ENCODE measurements at places on chromosomes 16 and 17. TPM values are rescaled to one million over a fixed set of nuclear protein-coding genes. Genes with fewer than 3 reads are reported as not detected.

GRCh38 chr17:46788796-46789195 is 29.7 kb downstream of the WNT3 start:
- no peak for DNase-seq

GRCh38 chr17:75111777-75112335 is 2.1 kb downstream of the ARMC7 start:
- DNase-seq: no peak

Gene KRT32
- 0.09 TPM for total RNA-seq

GRCh38 chr16:50304467-50305440 is 38.4 kb downstream of the ADCY7 start:
- no peak for DNase-seq

DNA sequence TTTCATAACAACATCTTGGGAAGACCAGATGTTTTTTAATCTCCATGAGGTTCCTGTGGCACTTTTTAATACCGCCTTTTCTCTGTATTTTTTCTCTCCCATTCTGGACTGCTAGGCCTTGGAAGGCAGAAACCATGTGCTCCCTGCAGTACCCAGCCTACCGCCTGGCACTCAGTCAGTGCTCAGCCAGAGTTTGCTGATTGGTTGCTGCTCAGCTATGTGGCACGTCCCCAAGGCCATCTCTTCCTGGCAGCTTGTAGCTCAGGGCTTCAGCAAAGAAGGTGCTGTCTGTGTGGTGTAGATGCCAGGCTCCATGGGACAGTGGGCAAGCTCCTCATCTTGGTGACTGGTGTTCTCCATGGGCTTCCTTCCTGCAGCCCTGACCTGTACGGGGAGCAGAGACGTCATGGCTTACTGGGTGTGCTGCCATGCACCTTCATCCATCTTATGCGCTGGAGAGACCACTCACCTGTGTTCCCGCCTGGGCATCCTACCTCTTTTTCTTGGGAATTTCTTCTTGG is 86.7 kb downstream of the CLEC16A start:
- no peak for DNase-seq

Gene LDAF1
- 73.6 TPM for total RNA-seq

Gene CDH13
- 58.0 TPM for total RNA-seq

Gene KRTAP17-1
- not detected for total RNA-seq

GRCh38 chr16:66169817-66170216 is 196.7 kb upstream of the CDH5 start:
- DNase-seq: no peak

DNA sequence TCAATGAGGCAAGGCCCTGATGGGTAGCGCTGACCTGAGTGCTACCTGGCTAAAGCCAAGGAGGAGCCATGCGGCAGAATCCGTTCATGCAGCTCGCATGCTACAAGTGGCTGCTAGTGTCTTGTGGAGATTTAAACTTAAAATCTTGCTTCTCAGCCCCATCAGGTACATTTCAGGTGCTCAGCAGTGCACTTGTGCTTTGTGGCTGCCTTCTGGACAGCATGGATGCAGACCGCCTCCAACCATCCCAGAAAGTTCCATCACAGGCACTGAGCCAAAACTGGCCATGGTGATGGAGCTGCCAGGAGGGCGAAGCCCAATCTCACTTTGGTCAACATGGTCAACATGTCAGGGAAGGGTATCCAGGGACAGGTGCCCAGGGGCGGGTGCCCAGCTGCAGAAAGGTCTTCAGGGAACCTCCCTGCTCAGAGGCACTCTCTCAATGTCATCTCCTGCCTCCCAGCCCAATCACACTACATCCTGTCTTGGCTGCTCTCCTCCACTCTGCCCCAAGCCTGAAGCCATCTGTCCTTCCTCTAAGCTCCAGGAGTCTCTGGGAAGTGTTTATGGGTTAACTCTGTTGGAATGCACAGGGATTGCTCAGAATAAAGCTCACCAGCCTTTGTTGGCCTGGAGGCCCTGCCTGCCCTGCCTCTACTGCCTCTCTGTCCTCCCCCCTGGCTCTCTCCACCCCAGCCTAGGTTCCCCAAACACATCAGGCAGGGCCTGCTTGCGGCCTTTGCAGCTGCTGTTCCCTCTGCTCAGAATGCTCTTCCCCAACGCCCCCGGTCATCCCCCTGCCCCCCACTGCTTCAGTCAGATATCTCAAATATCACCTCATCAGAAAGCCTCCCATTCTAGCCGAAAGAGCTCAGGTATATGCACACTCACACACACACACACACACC is 18.3 kb upstream of the TNFRSF13B start:
- peak; percentile 19 for DNase-seq

Gene B4GALNT2
- not detected for total RNA-seq

GRCh38 chr17:34235389-34236028 is 19.6 kb upstream of the CCL2 start:
- peak; percentile 75 for DNase-seq

GRCh38 chr16:4976079-4976478 is 17.9 kb downstream of the SEC14L5 start:
- no peak for DNase-seq

Gene TMEM106A
- total RNA-seq: 4.3 TPM

Gene SMIM36
- not detected for total RNA-seq

Gene TERF2IP
- 42.5 TPM for total RNA-seq

Gene CRHR1
- not detected for total RNA-seq

DNA sequence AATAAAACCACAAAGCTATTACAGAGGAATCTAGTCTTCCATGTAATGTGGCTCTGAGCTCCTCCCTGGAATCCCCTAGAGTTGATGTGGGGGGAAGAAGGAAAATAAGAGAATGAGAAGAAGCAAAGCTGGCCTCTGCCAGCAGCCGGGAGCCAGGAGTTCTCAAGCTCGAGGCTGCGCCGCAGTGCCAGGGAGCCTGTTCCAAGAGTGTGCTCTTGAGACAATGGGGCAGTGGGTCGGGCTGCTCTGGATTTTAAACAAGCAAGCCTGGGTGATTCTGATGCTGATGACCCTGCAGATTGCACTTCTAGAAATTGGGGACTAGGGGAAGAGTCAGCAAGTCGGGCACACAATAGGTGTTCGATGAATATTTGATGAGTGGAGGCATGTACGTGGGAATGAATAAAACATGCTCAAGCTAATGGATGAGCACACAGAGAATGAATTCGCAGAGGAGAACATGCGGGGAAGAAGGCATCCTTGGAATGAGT is 119.9 kb downstream of the CMIP start:
- DNase-seq: peak; percentile 47

DNA sequence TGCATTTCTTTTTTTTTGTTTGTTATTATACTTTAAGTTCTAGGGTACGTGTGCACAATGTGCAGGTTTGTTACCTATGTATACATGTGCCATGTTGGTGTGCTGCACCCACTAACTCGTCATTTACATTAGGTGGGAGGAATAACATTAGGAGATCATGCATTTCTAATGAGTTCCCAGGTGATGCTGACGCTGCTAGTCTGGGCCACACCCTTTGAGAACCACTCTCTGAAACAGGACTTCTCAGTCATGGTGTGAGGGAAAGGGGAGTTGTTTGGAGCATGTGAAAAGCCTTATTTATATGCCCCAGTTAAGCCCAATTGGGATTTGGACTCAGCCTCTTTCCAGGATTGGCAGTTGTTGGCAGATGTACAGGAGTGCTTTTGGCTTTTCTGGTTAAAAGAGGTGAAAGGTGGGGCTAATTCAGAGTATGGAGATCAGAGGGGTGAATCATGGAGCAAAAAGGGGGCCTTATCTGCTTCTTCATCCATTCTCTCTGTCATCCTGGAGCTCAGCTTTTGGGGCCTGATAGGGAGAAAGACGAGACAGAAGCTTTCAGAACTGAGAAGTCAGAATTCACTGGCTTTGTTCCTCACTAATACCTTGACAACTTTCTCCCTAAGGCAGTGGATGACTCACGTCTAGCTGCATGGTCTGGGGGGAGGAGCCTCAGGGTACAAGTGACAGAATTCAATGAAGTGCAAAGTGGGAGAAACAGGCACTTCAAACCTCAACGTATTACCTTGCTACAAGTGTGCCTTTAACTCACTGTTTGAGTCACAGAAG is 180.0 kb upstream of the CACNG3 start:
- DNase-seq: no peak
